GM12891 (cell line): ENCODE measurements at places on chromosomes 2 and 18.

DNA sequence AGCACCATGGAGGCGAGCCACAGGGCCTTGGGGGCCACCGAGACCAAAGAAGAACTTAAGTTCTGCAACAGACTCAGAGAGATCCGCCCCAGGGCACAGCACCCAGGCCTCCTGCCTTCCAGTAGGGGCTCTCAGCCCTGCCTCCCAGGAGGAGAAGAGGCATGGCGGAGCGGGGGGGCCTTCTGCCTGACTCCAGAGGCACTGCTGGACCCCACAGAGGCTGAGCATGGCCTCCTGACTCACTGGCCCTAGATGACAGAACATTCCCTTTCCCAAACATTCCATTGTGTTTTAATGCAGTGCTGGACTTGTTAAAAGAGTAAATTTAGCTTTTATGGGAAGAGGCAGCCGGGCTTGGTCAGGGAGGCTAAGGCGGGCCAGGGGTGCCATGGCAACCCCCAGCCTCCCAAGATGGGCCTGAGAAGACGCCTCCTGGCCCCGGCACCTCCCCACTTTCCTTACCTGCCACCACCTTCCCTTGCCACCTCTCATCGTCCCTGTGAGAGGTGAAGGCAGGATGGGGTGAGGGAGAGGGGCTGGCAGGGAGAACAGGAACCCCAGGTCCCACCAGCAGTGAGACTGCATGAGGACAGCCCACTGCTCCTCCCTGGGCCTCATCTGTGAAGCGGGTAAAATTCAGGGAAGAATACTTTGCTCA lies 65.4 kb downstream of the SMAD7 start:
- DNase-seq, result no peak

- DNase-seq, result no peak
Observed at GRCh38 chr2:179141206-179141605, 91.3 kb upstream of the CCDC141 start.

GRCh38 chr2:222972420-222972819 lies 79.6 kb upstream of the KCNE4 start:
- no peak for DNase-seq

GRCh38 chr2:147288131-147288530 lies 556.7 kb upstream of the ACVR2A start:
- no peak for DNase-seq

DNA sequence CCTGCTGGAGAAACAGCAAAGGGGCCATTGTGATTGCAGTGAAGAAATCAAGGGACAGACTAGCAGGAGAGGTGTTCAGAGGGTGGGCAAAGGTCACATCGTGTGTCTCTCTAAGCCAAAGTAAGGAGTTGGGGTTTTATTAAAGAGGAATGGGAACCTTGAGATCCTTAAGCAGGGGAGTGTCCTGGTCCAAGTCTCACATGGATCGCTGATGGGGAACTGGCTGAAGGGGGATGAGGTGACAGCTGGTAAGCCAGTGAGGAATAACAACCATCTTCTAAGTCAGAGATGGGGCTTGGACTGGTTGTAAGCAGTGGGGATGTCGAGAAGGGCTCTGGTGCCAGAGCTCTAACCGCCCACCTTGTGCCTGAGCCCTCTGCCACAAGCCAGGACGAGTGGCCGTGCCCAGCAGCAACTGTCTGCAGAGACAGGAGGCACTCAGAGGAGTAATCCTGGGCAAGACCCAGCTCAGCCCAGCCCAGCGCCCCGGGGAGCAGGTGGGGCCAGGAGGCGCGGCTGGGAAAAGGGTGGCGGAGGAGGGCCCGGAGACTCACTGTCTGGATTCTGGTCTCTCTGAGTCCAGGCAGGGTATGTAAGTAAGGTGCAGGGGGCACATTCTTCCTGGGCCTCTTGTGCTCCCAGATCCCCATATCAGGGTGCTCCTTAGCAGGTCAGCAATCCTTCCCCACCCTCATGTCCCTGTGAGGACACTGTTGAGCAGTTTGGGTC lies 13.7 kb downstream of the WNT10A start:
- DNase-seq, result no peak

GRCh38 chr2:99662761-99663341 lies 173.0 kb upstream of the REV1 start:
- no peak for DNase-seq

GRCh38 chr2:7812231-7812995 lies 869.4 kb upstream of the ID2 start:
- no peak for DNase-seq

DNA sequence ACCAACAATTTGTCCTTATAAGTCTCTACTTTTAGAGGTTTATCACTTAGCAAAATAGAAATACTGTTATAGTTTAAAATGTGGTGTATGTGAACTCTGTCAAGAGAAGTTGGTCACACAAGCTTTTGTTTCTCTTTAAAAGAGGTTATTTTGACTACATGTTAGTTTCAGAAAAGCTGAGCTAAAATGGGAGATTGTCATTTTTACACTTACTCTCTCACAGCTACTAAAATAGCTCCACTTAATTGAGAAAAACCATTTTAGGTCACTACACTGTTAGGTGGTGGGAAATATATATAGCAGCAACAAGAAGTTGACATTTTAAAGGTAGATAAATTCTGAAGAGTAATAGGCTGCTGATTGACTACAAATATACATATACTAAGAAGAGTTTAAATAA lies 161.5 kb upstream of the KCNJ3 start:
- no peak for DNase-seq

GRCh38 chr2:152411154-152411553 lies 76.2 kb downstream of the FMNL2 start:
- DNase-seq, result no peak

GRCh38 chr2:36146765-36147164 lies 208.8 kb upstream of the CRIM1 start:
- no peak for DNase-seq

GRCh38 chr2:182715121-182715891 lies 751 bp upstream of the DNAJC10 start:
- no peak for DNase-seq

DNA sequence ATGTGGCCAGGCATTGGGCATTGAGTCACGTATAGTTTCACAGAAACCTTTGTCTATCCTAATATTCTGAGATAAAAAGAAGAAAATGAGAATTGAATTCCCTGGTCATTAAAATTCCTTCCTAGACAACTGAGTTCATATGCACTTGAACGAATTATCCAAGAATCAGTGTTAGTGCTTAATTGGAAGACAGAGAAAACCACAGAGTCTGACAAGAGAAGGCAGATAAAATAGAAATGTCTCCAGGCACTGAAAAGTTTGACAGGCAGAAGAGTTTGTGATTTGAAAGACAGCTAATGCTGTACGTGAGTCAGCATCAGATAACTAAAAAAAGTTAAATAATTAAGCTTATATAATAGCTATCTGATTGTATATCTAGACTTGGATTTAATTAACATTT lies 47.7 kb upstream of the TRIB2 start:
- no peak for DNase-seq
